ENCODE measurements at places on chromosomes 1 and 21.

DNA sequence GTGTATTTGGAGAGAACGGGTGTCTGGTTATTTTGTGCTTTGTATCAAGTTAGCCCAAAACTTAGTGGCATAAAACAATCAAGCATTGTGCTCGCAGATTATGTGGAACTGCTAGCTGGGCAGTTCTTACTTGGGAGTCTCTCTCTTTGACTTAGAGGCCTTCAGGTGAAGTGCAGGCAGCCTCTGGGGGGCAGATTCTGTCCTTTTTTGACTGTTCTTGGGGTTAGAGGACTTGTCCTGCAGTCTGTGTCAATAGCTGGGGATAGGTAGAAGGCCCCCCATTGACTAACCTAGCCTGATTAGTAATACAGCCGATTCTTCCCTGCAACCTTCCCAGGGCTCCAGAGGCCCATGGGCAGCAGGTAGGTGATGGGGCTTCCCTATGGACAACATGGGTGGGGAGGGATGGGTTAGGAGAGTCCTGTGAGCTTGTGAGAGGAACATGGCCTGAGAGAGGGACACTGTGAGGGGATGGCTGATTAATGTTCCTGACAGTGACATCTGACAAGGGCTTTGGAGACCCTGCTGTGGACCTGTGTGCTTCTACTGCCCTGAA is 37.2 kb upstream of the ACOT11 start:
- DNase-seq, result no peak

DNA sequence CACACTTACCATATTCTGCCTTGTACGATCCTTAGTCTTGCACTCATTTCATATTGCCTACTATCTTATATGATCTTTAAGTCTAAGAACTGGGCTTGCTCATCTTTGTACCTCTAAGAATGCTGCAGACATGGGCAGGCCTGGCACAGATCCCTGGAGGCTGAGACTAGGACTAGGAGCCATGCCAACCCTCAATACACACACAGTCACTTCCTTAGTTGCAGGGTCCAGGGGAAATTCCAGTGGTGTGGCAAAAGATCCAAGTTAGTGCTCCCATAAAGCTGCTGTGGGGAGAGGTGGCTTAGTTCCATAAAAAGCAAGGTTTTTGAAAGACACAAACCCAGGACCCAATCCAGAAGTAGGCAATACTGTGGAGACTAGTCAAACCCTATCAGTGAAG is 59.9 kb downstream of the CYYR1 start:
- no peak for DNase-seq

DNA sequence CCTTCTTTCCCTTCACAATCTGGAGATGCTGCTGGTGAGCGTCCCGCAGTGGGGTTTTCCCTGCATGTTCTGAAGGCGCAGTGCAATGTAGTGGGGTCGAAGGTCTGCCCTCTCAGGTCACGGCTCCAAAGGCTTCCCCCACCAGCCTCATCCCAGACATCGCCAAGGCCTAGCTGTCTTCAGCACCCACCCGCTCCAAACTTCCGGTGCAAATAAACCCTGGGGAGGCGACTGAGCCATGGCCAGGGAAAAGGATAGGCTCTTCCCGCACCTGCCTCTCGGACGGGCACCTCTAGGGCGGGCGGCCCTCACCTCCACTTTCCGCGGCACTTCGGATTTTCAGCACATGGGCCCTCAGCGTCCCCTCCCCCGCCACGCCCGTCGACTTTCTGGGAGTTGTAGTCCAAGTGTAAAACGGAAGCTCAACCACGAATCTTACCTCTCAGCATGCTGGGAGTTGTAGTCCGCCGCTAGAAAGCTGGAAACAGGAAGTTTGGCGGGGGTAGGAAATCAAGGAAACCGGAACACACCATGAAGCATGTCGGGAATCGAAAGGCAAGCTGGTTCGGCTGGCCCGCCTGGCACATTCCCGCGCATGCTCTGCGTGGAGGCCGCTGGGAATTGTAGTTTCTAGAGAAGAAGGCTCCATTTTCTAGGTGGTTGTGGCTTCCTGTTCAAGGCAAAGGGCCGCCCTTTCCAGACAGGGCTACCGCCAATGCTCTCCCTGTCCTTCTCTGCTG is at the start of gene MRPL24:
TSS of gene MRPL24 (minus strand) at position 348 of the 740 bp plus-strand sequence. CDS start 2,384 bp downstream, outside the sequence.
- peak; percentile 99 for DNase-seq

- DNase-seq, result no peak
Observed at GRCh38 chr1:224939844-224940425, 10.5 kb downstream of the DNAH14 start.

All from neuronal stem cell (in vitro differentiated cells).